ENCODE measurements at places on chromosomes 5 and 9. TPM values are rescaled to one million over a fixed set of nuclear protein-coding genes. Genes with fewer than 3 reads are reported as not detected.

- DNase-seq, result no peak
Observed at GRCh38 chr5:171386006-171386671, 1.5 kb upstream of the NPM1 start.

- DNase-seq, result no peak
Observed at GRCh38 chr5:65828022-65828896, 98.1 kb upstream of the ERBIN start.

DNA sequence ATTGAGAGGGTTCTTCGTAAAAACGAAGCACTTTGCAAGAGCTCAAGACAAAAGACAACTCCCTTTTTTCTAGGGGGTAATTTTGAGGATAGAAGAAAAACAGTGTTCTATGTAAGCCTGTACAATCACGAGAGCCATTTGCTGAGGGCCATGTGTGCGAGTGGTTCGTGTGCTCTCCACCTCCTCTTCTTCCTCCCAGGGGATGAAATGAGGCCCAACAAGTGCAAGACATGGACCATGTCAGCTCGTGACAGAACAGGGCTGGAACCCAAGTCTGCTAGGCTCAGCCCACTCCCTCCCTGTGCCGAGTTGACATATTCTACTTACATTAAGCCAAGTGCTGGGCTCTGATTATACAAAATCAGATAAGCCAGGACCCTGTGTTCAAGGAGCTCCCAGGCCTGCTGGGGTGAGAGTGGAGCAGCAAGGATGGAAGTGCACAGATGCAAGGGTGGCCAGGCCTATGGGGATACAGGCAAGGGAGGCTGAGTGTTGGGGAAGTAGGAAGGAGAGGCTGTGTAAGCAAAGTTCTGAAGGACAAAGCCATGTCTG is 97.9 kb upstream of the MSX2 start:
- DNase-seq, result no peak

GRCh38 chr9:109831998-109832658 is 52.1 kb downstream of the PALM2AKAP2 start:
- DNase-seq, result no peak

GRCh38 chr5:169302491-169303118 is 1.7 kb upstream of the SLIT3 start:
- peak; percentile 76 for DNase-seq

- DNase-seq, result no peak
Observed at GRCh38 chr9:119307471-119307870, 61.8 kb downstream of the BRINP1 start.

DNA sequence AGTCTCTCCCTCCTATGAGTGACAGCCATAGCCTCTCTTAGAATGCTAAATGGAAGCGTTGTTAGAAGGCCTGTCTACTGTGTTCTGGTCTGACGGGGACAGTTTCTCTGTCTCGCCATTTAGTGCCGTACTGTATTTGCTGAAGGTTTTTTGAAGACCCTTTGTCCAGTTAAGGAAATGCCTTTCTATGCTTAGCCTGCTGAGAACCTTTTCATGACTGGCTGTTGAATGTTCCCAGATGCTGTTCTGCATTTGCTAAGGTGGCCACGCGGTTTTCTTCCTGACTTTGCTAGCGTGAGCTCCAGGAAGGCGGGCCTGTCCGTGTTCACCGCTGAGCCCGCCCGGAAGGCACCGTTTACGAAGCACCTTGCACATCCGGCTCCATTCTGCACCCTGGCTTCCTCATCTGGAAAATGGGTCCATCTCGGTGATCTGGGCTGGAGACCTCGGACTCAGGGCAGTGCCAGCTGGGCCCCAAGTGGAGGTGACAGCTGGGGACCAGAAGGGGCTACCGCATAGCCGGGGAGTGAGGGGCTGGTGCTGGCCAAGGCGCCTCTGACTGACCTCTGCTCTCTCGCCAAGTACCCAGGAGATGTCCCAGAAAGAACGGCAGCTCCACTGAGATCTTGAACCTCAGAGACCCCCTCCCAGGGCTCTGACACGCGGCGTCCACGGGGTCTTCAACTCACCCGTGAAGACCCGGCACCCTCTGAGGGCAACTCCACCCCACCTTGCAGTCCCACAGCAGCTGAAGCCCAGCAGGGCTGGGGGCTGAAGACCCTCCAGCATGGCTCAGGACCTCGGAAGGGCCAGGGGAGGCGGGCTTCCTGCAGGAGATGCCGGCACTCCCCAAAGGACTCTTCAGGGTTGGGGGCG is 52.5 kb upstream of the NKD2 start:
- no peak for DNase-seq

DNA sequence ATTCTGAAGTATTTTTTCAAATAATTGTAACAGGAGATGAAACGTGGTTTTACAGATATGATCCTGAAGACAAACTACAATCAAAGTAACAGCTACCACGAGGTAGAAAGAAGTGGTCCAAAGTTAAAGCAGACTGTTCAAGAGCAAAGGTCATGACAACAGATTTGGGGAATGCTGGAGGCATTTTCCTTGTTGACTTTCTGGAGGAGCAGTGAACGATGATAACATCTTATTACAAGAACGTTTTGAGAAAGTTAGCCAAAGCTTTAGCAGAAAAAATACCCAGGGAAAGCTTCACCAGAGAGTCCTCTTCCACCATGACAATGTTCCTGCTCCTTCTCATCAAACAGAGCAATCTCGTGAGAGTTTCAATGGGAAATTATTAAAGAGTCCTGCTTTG is 145.4 kb upstream of the NREP start:
- DNase-seq, result no peak

- no peak for DNase-seq
Observed at GRCh38 chr5:9197881-9198260, 348.0 kb downstream of the SEMA5A start.

DNA sequence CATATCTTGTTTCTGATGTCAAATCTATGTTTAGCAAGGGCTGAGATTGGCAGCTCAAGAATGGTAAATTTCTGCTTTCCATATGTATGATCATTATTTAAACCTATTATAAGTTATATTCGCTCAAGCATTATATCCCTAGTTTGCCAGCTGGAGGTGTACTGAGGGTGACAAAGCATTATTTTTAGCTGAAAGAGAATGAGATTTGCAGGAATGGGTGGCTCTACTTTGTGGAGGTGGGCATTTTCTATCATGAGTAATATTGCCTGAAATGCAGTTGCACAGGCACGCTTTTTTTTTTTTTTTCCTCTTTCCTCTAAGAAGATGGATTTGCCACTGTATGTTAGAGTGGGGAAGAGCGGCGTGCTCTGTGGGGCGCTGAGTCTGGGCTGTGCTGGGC is 393.8 kb downstream of the EBF1 start:
- no peak for DNase-seq

DNA sequence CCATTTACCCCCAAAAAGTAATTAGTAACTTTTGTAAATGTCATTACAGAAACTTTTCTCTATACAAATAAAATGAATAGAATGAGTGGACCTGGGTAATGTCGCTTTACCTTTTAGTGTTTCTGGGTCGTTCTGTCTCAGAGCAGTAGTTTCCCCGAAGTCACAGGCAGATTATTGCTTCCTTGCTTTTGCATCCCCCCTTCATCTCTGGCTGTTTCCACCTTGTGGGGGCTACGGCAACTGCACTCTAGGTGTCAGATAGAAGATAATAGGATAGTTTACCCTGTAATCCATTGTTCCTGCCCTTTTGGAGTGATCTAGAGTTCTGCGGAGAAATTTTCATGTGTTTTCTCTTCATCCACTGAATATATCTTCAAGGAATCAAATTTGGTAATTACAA is 68.7 kb downstream of the PRR16 start:
- DNase-seq, result no peak

DNA sequence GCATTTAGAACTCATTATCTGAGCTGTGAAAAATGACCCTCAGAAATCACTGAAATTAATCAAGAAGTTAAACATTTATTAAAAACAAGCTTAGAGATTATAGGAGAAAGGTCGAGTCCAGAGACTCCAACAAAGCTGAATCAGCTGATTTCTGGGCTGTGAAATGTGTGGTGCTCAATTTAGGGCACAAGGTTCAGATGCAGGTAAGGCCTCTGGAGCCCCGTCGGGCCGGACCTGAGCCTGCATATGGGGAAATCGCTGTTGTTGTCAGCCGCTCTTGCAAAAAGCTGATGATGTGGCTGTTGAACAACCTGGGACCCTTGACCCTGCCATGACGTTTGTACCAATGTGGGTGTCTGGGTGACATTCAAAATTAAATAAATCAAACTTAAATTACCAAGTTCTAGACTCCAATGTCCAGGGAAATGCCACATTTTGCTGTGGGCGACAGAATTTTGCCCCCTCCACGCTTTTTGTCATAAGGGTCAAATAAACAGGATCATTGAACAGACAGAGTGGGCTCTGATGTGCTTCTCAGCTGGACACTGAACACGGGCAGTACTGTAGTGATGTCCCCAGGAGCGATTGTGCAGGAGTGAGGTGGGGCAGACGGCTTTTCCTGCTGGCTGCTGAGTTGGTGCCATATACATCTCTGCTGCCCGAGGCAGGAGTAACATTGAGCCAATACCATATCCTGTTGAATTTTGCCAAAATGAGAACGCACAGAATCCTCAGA is 27.2 kb upstream of the FBP1 start:
- no peak for DNase-seq

GRCh38 chr5:148660346-148660660 is 6.0 kb upstream of the HTR4 start:
- DNase-seq, result no peak

- peak; percentile 84 for DNase-seq
Observed at GRCh38 chr5:16178745-16179372, 732 bp downstream of the MARCHF11 start.

DNA sequence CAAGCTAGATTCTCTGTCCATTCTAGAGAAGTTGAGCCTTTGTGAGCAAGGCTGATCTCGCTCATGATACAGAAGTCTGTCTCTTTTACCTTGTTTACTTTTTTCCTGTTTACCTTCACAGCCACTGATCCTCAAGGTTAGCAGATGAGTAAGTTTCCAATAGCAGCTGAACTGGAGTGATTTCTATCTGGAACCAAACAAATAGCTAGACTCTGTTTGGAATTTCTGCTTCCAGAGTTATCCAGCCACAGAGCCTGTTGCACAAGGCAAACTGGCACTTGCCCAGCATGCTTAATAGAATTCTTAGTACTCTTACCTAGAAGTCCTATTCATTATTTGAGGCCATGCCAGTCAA is 12.8 kb upstream of the PANK3 start:
- no peak for DNase-seq

DNA sequence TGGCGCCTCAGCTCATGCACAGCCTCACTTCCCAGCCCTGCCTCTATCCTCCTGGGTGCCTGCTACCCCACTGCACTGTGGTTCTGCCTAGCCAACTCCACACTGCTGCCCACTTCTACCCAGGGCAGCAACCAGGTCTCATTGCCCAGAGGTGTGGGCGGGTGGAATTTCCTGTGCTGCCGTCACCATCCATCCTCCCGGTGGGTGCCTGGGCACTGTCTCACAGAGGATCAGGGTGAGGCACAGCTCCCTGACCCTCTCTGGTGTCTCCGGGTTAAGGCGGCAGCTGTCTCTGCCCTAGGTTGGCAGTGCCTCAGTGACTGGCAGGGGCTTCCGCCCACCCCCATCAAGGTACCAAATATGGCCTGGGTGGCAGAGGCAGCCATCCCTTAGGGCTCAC is 4.3 kb upstream of the MTMR12 start:
- DNase-seq, result no peak

DNA sequence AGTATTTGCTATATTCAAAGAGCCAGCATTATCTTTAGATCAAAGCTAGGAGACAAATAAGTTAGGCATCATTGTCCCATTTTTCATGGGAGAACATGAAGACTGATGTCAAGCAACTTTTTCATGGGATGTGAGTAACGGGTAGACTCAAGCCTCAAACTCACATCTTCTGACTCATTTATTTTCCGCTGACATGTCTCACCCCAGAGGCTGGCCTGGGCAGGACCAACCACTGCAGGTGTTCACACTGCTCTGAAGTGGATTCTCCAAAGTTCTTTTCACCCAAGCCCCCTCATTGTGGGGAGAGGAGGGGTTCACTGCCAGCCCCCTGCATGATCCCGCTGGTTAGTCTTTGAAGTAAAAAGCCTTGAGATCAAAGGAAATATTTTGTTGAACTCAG is 34.9 kb upstream of the BASP1 start:
- DNase-seq, result no peak

GRCh38 chr5:142426129-142427014 is 101.6 kb upstream of the SPRY4 start:
- DNase-seq, result no peak

DNA sequence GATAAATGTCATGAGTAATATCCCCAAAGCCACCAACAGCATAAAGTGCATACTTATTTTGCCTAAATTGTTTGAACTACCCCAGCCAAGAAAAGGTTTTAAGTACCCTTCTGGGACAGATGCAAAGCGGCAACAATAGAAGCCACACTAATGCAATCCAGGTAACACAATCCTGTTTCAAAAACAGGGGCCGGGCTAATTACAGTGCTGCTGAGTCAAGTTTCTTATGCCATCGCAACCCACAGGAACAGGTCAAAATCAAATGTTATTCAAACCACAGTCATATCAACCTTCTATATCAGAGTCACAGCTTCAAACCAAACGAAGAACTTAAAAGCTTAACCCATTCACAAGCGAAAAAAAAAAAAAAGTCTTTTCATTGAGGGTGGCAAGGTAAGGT is 28.3 kb downstream of the EBF1 start:
- DNase-seq, result no peak

GRCh38 chr5:149239917-149240316 is 31.7 kb upstream of the AFAP1L1 start:
- no peak for DNase-seq

FAM221B gene
- 0.26 TPM for polyA plus RNA-seq

CLINT1 gene
- 141 TPM for polyA plus RNA-seq

PTGDS gene
- 113 TPM for polyA plus RNA-seq

ADAMTS13 gene
- 11.5 TPM for polyA plus RNA-seq

GALNT12 gene
- 7.3 TPM for polyA plus RNA-seq

SPATA31A3 gene
- polyA plus RNA-seq, result not detected

PFDN1 gene
- polyA plus RNA-seq, result 114 TPM

DPM2 gene
- polyA plus RNA-seq, result 36.3 TPM

HTR1A gene
- not detected for polyA plus RNA-seq

THG1L gene
- polyA plus RNA-seq, result 27.8 TPM

Measured in renal cortex interstitium (tissue), 15 donors.